NCI-H1436 (cell line): ENCODE measurements at places on chromosomes 11 and 22.

- DNase-seq, result no peak
These were observed at the start of gene MMP10 for GRCh38 chr11:102780491-102780918. Gene MMP10 (minus strand): TSS chr11:102780628. CDS start chr11:102780591, 37 bp downstream.

- no peak for DNase-seq
These were observed 13.7 kb downstream of the SULT4A1 start for GRCh38 chr22:43848366-43849171.

GRCh38 chr22:44410451-44410991 is 87.5 kb downstream of the RTL6 start:
- DNase-seq, result no peak

DNA sequence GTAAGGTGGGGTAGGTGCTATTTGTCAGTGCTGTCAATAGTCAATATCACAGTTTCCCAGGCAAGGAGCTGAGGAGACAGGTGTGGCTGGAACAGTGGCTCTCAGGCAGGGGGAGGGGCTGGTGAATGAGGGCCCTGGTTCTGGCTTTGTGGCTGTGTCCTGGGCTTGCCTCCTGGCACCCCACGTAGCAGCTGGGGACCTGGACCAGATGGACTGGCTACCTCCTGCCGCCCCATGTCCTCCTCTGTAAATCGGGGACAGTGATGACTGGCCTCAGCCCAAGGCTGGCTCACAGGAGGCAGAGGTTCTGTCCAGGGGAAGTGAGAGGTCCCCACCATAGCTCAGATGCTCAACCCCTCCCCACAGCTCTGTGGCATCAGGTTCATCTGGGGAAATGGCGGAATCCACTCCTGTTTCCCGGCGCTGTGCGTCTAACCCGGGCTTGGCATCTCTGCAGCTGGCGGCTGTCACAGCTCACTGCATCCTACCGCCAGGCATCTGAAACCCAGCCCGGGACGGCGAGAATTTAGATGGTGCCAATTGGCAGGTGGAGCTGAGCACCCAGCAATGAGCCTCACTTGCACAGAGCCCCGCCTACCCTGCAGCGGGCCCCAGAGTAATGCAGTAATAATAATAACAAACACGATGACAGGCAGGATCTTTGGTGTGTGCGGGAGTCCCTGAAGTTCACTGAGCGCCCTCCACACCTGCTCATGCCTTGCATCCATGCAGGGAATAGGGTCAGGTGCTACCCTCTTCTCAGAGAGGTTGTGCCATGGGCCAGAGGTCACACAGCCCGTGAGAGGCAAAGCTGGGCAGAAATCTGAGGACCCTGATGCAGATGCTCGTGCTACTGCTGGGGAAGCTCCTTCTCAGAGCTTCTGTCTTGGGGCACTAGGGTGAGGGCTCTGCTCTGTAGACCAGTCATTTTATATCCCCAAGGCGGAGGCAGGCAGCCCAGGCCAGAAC is 27.8 kb upstream of the SHISAL1 start:
- DNase-seq, result no peak

DNA sequence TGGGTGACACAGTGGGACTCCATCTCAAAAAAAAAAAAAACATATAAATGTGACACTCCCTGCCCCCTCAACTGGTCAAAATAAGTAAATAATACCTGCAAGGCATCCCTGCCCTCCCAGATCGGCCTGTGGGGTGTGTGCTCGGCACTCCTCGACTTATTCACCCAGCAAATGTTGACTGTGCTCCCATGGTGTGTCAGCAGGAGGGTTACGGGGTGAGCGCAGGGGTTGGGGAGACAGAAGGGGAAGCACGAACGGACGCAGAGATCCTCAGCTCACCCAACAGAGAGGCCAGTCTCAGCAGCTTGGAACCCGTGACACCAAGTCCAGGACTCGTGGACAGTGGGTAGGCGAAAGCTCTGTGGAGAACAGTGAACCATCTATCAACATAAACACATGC is 1.6 kb upstream of the ADM2 start:
- no peak for DNase-seq

DNA sequence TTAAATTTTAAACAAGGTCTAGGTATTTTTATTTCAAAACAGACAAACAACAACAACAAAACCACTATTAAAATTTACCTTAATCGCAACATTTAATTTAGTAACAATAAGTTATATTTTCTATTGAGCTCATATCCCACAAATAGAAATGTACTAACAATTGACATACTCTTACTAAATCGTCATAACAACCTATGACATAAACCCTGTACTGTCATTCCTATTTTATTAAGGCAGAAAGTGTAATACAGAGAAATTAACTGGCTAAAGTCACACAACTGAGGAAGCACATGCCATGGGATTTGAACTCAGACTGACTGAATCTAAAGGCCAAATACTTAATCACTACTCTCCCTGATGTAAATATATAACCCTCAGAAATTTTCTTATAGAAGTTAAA is 3.0 kb downstream of the KIF18A start:
- no peak for DNase-seq

DNA sequence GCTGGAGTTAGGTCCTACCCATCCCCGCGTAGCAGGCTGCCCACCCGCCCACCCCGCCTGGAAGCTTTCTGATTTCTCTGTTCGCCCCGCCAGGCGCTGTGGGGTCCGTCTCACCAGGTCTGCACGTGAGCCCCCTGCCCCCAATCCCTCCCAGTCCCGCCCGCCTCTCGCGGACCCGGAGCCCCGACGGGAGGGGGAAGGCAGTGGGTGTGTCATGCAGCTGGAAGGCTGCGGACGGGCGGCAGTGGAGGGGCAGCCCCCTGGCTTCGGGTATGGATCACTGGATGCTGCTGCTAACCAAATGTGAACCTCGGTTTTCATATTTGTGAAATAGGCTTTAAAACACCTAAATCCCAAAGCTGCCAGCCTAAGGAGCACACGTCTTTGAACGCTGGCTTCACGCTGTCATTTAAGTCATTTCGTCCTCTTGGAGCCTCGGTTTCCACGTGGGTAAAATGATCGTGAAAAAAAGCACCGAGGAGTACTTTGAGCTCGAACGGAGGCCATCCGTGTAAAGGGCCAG is 568 bp upstream of the BIK start:
- no peak for DNase-seq

GRCh38 chr22:48482771-48483170 is 1344.9 kb downstream of the BRD1 start:
- DNase-seq, result no peak

GRCh38 chr11:100808904-100809491 is 121.9 kb downstream of the ARHGAP42 start:
- DNase-seq, result no peak
